ENCODE measurements at places on chromosomes 6 and 20.
A peak's percentile ranks its signal among the peaks of the same experiment; 100 is the strongest.

DNA sequence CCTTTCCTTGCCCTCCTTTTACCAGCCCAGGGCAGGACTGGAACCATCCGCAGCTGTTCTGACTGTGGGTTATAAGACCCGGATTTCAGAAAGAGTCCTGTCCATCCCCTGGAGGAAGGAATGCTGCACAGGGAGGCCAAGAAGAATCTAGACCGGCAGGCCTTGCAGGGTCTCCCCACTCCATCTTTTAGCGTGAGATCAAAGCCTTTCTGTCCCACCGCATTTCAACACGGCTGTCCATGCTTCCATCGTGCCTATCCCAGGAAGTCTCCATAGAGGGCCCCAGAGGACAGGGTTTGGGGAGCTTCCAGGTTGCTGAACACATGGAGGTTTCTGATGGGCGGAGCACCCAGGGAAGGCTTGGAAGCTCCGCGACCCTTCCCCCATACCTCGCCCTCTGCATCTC lies 79.3 kb upstream of the AGPAT4 start:
- no peak for DNase-seq

DNA sequence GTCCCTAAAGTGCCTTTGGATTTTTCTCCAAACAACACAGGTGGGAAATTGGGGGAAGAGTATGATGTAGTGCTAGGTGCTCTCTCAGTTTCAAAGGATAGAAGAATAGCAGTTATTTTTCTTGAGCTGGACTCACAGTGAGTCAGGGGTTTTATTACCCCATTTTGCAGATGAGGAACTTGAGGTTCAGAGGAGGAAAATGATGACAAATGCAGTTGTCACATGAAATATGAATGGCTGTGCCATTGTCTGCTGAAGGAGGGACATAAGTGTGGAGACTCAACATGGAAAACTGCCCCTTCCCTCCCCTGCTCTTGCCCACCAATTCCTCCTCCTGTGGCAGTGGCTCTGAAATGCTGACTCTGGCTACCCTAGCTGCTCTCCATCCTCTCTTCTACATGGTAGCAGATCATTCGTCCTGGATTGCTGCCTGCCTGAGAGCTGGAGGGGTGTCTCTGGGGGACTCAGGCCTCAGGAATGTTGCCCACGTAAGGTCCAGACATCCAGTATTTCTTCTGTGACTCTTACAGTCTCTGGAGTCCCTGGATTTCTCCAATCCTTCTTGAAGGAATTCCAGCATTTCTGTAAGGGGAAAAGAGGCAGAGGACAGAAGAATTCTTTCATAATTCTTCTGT lies 37.6 kb upstream of the EPB41L1 start:
- DNase-seq: no peak

DNA sequence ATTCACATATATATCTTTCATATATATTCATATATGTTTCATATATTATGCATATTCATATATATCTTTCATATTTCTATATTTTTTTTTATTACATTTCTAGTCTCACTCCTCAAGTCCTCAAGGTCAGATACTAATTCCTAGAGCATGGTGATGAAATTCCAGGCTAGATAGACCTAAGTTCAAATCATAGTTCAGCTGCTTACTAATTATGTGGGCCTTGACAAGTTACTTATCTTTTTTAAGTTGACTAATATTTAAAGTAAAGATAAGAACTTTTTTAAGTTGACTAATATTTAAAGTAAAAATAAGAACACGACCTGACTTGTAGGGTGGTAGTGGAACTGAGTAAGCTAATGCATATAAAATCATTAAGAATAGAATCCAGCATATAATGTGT lies 495.6 kb upstream of the MAN1A1 start:
- DNase-seq: no peak

DNA sequence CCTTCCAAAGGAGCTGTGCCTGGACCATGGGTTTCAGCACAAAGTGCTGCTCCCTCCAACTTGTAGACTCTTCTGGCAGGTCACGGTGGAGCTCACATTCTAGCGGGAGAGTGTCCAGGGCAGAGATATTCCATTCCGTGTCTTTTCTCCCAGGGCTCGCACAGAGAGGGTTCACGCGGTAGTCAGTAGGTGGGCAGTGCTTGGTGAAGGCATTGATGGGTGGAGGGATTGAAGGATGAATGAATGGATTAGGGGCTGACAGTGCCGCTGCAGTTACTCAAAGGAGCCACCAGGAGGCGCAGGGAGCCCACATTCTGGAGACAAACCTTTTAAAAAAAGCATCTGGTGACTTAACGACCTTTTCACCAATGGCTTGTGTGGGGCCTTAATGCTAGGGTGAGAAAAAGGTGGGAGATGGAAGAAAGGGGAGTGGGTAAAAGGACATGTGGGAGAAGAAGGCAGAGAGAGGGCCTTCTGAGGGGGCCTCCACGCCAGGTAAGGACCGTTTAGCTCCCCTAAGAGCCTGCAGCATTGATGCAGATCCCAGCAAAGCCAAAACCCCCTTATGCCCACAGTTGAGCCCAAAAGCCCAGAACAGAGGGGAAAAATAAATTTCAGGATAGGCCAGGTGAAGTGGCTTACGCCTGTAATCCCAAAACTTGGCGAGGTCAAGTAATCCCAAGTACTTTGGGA lies 17.5 kb upstream of the FAM110A start:
- DNase-seq: peak; percentile 28

GRCh38 chr20:15155848-15156401 lies 818.5 kb upstream of the FLRT3 start:
- no peak for DNase-seq

- DNase-seq: no peak
These were observed 16.0 kb downstream of the PMEPA1 start for GRCh38 chr20:57693670-57694329.

DNA sequence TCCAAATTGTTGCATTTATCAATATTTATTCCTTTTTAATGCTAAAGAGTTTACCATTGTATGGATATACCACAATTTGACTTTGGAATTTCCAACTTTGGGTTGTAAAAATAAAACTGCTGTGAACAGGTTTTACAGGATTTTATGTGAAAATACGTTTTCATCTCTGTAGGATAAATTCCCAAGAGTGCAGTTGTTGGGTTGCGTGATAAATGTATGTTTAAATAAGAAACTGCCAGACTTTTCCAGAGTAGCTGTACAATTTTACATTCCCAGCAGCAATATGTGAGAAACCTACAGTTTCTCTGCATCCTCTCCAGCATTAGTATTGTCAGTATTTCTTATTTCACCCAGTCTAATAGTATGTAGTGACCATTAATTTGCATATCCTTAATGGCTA lies 12.6 kb downstream of the TAB2 start:
- no peak for DNase-seq

GRCh38 chr6:33397541-33397940 lies 5.9 kb downstream of the KIFC1 start:
- DNase-seq: no peak

DNA sequence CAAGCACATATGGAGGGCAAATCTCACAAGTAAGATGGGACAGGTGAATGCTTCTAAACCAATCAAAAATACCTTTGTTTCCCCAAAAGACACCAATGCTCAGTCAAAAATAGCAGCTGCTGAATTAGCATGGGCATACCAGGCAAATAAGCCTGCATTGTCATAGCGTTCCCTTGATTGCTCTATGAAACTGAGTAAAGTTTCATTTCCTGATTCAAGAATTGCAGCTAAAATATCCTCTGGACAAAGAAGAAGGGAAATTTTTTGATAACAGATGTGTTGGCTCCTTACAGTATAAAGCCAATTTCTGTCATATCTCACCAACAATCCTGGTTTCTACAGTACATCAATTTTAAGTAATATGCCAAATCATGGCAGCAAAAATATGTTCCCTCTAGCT lies 3.3 kb upstream of the TMEM14A start:
- no peak for DNase-seq

GRCh38 chr6:44003345-44004061 lies 123.7 kb downstream of the MRPL14 start:
- no peak for DNase-seq

DNA sequence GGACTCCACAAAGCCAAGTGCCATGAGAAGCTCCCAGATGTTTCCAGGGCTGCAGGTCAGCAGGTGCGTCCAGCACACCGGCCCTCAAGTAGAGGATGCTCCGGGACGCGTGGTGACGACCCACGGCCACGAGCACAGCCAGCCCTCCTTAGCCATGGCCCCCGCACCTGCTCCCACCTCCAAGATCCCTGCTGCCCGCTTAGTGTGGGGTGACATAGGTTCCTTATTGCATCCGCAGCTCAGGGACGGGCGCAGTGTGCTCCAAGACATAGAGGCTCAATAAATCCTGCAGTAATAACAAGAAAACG lies 138.1 kb upstream of the RPS6KA2 start:
- no peak for DNase-seq

GRCh38 chr6:36314221-36315014 lies 22.3 kb downstream of the BNIP5 start:
- no peak for DNase-seq

DNA sequence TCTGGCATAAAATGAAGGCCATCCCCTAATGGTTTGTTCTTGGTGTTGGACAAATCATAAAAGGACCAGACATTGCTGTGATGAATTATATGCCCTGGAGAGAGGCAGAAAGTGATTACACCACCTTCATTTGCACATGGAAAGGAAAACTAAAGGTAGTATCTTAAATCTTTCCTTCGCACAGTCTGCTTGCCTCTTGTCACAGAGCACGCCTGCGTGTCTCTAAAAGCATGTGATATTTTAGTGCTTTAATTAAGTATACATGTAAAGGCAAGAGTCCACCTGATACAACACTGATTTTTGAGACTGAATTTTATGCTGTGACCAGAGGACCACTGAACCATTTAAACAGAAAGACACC lies 28.8 kb upstream of the PLAGL1 start:
- DNase-seq: no peak

DNA sequence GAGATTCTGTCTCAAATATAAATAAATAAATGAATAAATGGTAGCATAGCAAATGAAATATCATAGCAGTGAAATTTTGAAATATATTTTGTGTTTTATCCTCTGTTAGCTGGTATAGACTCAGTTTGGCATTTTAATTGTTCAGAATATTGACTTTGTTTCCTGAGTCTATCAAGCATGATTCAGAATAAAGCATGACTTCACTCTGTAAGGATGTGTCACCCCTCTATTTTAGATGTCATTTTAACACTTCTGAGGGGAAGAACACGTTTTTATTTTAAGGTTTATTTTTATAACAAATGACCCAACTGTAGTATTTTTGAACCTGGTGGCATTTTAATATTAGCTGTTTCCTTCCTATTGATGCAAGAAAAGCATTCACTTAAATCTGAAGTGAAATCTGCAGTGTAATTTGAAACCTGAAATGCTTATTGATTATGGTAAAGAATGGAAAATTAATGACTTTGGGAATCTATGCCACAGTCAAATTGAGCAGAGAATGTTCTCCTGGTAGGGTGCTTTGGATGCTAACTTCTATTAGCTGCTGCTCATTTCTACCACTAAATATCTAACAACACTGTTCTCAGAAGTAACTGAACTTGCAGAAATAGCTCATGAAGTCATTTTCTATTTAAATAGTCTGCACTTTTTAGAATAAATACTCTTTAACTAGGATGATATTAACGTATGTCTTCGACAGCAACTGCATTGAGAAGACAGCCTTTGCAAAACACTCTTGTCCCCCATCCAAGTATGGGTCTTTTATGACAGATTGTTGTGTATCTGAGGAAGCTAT lies 114.2 kb downstream of the SOX4 start:
- no peak for DNase-seq

DNA sequence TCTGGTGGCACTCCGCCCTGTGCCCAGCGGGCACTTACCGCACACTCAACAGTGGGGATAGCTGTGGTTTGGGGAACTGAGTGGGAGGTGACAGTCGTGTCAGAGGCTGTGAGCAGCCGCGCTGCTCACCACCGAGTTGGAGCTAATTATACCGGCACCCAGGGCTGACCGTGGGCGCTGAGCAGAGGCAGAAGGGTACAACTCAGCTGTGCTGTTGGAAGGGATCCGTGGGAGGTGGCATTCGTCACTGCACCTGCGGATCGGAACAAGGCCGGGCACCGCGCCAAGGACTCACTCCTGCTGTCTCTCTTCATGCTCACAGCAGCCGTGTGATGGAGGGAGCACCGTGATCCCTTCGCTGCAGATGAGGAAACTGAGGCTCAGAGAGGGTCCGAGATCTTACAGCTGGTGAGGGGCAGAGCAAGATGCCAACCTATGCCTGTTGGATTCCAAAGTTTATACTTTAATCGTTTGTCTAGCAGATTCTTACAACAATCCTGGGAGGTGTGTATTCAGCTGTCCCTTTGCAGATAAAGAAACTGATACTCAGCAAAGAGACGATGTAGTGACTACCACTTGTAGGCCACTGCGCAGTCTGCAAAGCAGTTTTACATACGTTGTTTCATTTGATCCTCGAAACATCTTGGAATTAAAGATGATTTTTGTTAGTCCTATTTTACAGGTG lies 713 bp upstream of the ELMO2 start:
- no peak for DNase-seq

GRCh38 chr6:81751388-81752083 lies 945 bp downstream of the TENT5A start:
- no peak for DNase-seq

DNA sequence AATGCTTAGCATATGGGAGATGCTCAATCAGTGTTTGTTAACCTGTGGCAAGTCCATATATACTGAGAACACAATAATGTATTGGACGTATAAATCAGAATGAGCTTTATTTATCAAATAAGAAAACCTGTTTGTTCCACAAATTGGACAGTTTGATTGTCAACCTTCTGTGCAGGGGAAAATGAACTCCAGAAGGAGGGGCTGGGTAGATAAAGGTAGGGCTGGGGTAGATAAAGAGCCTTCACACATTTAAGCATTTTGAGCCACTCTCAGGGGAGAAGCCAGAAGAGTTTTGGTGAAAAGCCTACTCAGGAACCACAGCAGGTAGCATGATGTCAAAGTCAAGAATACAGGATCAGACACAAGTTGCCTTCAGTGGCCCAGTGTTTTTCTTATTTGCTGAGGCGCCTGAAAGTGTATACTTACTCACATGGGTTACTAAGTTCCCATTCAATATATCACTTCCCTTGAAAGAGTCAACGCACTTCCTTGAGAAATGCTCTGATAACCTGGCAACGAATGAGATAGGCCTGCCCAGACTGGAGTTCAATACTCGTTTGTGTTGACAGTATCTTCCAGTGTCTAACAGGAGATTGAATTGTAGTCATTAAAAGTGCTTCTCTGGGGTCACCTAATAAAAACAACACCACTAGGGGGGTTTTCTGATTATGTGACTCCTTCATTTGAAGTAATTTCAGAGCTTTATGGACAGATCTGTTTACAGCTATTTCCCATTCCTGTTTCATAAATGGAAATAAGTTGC lies 263.9 kb upstream of the CITED2 start:
- DNase-seq: no peak

- no peak for DNase-seq
These were observed 11.7 kb upstream of the MAPK13 start for GRCh38 chr6:36118550-36119107.

- no peak for DNase-seq
These were observed 62.7 kb downstream of the FOXC1 start for GRCh38 chr6:1672379-1672778.

Measured in bone marrow (tissue), 2 donors.